HCT116 (cell line): ENCODE measurements at places on chromosomes 6 and 20.

GRCh38 chr6:156556811-156557210 lies 220.4 kb upstream of the ARID1B start:
- no peak for DNase-seq

DNA sequence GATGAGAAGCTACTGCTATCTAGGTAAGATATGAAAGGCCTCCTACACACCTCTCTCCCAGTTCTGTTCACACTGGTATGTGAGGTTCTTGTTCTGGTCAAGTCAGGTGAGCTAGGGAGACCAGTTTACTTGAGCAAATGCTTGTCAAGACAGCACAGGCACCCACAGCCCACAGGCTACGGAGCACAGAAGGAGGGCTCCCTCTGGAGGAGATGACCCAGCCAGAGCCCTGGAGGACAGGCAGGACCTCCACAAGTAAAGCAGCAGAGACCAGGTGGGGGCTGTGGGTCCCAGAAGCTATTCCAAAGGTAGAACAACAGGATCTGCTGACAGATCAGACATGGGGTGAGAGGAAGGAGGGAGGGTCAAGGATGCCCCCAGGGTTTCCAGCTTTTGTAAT lies 13.2 kb downstream of the MMP24OS start:
- no peak for DNase-seq

- no peak for DNase-seq
Observed at GRCh38 chr6:156440688-156441087, 336.5 kb upstream of the ARID1B start.

- DNase-seq = no peak
Observed at GRCh38 chr6:170050591-170051041, 240.3 kb downstream of the DLL1 start.

- DNase-seq = no peak
Observed at GRCh38 chr20:54172532-54172855, 1.3 kb downstream of the CYP24A1 start.

GRCh38 chr6:64280569-64280968 lies 645.0 kb downstream of the PHF3 start:
- no peak for DNase-seq

DNA sequence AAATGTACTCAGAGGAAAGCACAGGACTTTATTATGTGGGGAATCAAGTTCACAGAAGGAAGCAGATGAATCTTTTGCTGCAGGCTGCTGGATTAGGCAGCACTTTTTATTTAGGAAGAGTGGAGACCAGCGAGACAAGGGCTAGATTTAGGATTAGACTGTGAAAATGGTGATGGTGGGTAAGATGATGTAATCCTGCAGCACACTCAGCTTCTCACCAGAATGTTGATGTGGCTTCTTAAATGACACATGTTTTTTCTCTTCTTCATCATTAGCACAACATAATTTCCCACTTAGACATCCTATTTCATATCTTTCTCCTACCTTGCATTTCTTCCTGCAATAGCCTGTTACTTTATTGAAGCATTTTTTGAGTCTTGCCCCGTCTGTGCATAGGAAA lies 1.8 kb downstream of the DEFB128 start:
- DNase-seq = no peak

DNA sequence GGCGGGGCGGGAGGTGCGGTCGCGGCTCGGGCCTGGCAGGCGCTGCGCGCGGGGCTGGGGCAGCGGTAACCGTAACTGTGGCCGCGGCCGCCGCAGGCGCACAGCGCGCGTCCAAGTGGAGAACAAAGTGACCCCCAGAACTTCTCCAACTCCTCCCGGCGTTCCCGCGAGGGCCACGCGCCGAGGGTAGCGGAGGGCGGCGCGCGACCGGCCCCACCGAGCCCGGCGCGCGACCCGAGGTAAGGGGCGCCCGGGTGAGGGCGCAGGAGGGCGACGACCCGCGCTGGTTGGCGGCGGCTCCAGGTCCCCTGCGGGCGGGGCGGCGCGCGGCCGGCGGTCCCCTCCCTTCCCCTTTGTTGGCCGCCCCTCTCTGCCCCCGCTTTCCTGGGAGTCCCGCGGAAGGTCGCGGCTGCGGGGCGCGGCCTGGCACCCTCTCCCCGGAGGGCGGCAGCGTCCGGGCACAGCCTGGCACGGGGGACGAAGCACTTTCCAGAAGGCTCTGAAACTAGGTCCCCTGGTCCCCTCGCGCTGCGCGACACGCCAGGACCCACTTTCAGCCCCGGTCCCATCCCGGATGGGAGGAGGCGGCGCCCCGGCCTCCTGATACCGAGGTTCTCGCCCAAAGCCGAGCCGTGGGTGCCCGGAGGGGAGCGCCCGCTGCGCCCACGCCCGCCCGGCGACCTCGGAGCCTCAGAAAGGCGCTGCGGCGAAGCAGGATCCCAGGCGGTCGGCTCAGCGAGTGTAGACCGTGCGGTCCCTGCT lies at the start of gene TIAM2:
Gene TIAM2, plus strand, starts transcription at position 62 of the 762 bp plus-strand sequence. CDS start 133,909 bp downstream, outside the sequence.
- DNase-seq = no peak

DNA sequence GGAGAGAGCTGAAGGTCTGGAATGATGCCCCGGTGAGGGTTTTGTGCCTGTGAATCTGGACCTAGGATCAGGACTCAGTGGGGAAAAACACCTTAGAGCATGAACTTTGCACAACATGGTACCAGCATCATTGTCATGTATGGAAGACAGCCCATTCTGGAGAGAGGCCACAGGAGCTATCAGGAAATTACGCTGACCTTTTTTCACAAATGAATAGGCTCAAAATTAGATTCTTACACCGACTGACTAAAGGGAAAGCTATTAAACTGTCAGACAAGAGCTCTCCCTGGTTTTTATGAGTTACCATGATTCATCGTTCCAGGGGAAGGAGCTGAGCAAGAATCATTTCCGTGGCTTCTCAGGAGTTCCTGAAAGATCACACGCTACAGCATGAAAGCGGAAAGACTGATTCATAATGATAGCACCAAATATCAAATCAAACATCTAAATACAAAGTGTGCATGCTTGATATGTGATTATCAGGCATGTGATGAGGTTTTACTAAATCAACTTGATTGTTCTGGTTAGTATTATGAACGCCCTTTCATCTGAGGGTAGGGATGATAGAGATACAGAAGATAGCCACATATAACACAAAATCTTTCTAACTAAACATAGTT lies 224.9 kb upstream of the SMLR1 start:
- peak; percentile 94 for DNase-seq

GRCh38 chr6:151537556-151537955 lies 43.7 kb downstream of the CCDC170 start:
- no peak for DNase-seq

DNA sequence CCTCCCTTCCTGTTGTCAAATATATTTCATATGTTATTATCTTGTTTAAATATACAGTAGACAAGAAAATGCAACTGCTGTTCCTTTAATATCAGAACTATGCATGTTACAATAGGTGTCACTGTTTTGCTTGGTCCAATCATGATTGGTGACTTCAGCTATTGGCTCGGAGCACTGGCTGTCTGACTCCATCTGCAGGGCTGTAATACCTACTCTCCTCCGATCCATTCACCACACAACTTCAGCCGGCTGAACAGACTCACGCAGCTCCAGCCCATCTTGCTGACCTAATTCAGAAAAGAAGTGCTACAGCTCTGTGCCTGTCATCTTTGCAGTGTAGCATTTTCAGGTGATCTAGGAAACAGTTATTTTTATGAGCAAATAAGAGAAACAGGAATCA lies at the start of gene BTBD3:
Gene BTBD3, plus strand, starts transcription at position 231 of the 400 bp plus-strand sequence. CDS start 383 bp downstream, outside the sequence.
- no peak for DNase-seq

DNA sequence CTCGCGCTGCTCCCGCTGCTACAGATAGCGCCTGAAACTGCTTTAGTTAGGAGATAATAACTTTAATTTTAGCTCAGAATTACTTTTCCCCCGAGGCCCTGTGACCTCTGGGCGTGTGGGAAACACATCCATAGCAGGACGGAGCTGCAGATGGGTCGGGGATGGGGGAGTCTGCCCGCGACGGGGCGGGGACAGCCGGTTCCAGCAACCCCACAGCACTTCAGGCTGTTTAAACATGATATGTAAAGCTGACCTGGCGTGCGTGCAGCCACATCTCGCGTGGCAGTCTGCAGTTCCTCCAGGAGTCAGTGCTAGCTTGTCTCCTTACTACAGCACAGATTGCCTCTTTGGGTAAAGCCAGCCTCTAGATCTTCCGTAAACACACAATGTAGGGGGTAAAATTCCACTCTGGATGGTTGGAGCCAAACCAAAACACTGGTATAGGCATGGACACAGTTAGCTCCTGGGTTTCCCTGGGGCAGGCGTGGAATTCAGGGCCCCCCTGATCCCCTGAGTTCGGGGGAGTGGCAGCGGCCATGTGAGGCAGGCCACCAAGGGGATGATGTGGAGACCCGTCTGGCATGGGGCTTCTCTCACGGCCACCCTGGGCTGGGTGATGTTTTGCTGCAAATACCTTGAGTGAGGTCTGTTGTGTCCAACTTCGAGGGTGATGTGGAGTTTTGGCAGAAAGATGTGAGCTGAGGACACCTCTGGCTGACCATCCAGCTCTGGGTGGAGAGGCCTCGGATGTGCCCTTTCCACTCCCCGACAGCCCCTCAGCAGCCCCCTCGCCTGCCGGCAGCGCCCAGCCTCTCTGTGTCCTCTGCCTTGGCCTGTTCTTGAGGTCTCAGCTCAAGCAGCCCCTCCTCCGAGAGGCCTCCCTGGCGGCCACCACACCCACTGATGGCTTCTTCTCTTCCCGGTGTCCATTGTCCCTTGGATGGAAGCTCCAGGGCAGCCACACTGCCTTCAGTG lies 214.5 kb downstream of the TAF4 start:
- no peak for DNase-seq
